ENCODE measurements at places on chromosomes 5 and 9.

DNA sequence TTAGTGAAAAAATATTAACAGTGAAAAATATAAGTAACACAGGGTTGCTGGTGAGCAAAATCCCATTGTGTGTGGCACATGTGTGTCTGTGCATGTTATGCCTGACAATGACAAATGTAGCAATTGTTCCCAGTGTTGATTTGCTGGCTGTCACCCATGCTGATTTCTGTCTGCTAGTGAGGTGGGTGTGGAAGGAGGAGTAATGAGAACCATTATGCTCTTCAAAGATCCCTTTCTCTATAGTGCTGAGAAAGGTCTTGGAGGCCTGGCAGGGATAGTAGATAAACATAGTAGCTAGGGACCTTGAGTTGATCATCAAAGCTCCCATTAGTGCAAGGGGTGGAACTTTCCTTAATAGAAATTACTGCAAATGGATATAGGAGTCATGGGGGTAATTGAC is 152.5 kb upstream of the CLINT1 start:
- DNase-seq = no peak

DNA sequence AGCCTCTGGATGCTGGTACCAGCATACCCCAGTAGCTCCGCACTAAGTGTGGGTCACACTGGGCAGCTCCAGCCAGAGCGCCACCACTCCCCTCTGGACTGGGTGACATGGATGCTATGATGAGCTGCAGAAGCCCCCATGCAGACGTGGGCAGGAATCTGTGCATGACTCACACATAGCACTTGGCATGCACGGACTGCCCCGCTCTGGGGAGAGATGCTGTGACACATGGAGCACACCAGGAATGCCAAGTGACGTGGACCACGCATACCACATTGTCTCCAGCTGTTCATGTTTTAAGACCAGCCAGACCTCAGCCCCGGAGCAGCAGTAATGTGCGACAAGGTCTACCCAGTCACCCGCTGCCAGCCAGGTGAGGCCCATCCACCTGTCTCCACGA is 64.1 kb downstream of the SEMA4D start:
- no peak for DNase-seq

GRCh38 chr5:82057051-82057450 is 85.2 kb downstream of the ATG10 start:
- DNase-seq = no peak

DNA sequence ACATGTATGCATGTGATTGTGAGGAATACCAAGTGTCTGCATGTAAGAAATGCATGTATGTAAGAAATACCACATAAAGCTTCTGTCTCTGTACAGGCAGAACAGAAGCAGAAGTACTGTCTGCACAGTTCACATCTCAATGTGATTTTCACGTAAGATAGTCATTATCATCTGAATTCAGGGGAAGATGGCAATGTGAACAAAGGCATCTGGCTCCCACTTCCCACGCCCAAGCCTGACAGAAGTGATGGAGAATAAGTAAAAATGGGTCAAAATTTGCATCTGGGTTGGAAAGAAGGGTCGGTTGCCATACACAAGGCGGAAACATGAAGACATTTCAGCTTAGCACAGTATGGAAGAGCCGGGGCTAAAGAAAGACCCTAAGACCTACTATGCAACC is 71.7 kb downstream of the SUSD1 start:
- DNase-seq = no peak

- DNase-seq = no peak
Observed at GRCh38 chr9:121187636-121188305, 13.9 kb downstream of the RAB14 start.

GRCh38 chr9:134169724-134170401 is 5.5 kb upstream of the RNU6ATAC start:
- no peak for DNase-seq

DNA sequence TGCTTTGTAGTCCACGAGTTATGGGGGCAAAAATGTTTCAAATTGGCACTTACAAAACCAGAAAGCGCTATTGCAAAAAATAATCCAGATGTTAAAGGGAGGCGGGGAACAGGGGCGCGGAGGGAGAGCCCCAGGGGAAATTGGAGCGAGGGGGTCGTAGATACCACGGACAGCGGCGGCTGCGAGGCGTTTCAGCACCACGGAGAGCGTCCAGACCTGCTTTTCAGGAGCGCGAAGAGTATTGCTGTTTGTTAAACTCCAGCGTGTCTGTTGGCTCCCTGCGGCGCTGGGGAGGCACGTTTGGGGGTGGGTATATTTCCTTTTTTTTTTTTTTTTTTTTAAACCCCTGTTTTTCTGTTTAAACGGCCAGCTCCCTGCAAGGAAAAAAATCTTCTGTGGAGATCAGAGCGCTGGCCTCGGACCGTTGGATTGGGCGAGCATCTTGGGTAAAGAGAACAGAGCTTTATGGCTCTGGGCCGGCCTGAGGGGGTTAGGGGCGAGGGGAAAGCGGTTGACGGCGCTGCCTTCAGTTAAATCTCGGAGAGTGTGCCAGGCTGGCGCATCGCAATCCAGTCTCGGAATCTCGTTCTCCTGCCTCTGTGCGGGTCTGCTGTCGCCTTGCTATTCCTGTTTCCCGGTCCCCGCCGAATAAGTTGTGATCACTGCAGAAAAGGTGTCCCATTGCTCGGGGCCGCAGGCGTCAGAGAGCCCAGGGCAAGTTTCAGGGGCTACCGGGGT is at the start of gene GLRA1:
TSS of gene GLRA1 (minus strand) at position 288 of the 738 bp plus-strand sequence. CDS start 302 bp downstream, outside the sequence.
- no peak for DNase-seq

GRCh38 chr9:120152295-120152694 is 427.7 kb downstream of the CDK5RAP2 start:
- no peak for DNase-seq

DNA sequence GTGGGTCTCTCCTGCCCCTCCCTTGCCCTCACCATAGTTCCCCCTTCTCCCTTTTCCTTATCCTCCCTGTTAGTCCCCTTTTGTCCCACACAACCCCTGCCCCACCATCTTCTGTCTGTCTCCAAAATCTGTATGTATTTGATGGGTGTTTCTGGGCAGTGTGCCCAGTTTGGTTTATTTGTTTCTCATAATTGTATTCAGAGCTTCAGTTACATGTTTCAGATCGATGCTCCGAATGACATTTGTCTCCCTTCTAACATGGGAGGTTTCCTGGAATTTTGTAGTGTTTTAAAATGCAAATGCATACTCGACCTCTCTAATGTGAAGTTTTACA is 22.2 kb downstream of the FBXL7 start:
- DNase-seq = no peak

- DNase-seq = no peak
Observed at GRCh38 chr9:6590334-6590733, 55.2 kb downstream of the GLDC start.

DNA sequence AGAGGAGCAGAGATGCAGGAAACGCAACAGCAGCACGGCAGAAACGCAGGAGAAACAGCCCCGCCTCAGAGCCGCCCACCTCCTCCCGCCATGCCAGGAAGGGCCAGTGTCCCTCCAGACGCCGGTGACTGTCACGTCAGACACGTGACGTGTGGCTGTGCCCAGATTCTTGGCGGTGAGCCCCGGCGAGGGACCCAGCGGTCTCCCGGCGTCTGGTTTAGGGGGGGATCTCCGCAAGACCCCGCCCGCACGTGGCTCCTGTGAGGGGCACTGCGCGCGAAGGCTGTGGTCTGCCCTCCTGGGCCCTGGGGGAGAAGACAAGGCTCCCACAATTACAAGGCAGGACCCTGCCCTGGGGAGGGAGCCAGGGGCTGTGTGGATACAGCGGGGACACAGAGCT is 2.4 kb upstream of the LCN8 start:
- DNase-seq = no peak

- no peak for DNase-seq
Observed at GRCh38 chr5:166713295-166713694, 1578.2 kb upstream of the WWC1 start.

GRCh38 chr5:67265951-67266350 is 69.4 kb upstream of the CD180 start:
- no peak for DNase-seq

DNA sequence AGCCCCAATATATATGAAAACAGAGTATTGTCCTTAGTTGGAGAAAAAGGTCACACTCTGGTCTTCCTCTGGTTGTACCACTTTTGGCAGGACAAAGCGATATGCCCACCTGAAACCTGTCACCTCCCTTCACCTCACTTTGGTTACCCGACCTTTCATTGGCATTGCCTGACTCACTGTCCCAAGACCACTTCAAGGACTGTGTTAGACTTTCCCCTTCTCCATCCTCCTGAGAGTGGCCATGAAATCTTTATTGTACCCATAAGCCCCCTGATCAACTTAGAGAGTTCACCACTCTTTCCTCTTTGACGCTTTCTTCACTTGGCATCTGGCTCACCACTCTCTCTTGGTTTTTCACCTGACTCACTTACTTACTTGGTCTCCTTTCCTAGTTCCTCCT is 32.4 kb upstream of the AP3B1 start:
- no peak for DNase-seq

Measured in amniotic stem cell (primary cell).